ENCODE measurements at places on chromosomes 3 and 15.

- no peak for DNase-seq
Measured at GRCh38 chr15:57827021-57827420, 120.5 kb downstream of the POLR2M start.

- DNase-seq, result no peak
Measured at GRCh38 chr15:48781017-48781416, 29.9 kb downstream of the CEP152 start.

DNA sequence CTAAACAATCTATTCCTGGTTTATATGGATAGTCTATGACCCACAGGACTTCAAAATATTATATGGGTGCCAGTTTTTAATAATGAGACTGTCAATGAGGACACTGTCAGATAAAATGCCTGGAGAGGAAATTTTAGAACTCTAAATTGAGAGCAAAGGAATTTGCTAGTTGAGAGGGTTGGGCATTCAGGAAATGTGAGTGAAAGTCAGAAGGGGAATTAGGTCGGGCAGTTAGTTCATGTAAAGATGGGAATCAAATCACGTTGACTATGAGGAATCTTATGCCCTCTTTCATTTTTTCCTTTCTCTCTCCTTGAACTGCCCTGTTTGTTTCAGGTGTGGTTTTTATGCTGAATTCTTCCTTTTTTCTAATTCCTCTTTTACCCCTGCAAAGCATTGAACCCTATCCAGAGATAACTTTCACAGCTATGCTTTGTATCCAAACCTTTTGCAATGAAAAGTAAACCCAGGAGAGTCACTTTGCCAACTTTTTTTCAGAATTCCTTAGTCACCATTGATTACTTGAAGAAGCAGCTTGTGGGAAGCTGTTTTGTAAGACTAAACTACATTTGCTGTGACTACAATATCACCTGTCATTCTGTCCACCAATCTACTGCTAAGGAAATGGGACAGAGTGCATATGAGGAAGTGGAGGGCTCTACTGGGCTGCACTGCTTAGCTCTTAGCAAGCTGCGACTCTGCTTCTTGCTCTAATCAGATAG, 27.8 kb downstream of the CHP1 start:
- DNase-seq, result no peak

DNA sequence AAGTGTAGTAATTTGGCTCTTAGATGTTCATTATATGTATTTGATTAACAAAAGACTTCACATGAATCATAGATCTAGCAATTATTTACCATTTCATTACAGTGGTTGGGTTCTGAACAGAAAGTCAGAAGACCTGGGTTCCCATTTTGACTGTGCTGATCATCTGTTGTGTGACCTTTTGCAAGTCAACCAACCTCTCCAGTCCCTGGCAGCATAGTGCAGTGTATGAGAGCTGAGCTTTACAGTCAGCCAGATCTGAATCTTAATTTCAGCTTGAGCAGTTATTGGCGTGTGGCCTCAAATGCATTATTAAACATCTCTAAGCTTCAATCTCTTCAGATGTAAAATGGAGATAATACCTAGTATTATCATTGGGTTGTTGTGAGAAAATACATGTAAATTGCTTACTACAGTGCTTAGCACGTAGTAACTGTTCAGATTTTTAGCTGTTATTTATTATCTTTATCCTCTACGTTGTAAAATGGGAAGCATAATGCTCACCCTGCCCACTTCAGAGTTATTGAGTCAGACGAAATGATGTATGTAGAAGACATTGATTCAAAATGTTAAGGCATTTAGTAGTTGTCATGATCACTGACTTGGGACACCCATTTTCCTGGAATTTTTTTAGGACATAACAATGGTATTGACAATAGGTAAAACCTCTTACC, 104.0 kb downstream of the KLHL25 start:
- DNase-seq, result no peak

DNA sequence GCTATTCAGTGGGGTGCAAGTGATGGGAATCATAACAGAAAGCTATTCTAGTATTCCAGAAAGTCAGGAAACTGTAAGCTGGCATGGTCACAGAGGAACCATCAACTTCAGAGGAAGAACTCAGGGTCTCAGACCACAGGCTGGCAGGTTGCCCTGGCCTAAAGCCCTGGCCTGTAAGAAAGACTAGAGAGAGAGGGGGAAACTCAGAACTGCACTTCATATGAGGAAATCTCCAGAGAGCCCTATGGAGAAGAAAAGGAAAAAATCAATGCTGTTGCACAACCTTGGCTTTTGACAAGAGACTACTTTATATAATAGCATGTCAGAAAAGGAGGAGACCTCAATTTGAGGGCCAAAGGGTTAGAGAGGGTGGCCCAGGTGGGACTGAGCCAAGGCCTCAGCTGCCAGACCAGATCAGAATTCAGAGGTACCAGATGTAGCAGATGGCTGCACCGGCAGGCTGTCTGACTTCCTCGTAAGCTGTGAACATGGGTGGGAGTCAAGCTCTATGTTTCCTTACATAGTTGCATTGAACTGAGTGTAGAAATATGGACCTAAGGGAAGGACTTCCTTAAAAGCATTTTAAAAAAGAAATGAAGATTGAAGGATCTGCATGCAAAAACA, 333.8 kb downstream of the PDCD6IP start:
- DNase-seq, result no peak

- DNase-seq, result no peak
Measured at GRCh38 chr3:104510131-104510849, 856.4 kb upstream of the ALCAM start.

DNA sequence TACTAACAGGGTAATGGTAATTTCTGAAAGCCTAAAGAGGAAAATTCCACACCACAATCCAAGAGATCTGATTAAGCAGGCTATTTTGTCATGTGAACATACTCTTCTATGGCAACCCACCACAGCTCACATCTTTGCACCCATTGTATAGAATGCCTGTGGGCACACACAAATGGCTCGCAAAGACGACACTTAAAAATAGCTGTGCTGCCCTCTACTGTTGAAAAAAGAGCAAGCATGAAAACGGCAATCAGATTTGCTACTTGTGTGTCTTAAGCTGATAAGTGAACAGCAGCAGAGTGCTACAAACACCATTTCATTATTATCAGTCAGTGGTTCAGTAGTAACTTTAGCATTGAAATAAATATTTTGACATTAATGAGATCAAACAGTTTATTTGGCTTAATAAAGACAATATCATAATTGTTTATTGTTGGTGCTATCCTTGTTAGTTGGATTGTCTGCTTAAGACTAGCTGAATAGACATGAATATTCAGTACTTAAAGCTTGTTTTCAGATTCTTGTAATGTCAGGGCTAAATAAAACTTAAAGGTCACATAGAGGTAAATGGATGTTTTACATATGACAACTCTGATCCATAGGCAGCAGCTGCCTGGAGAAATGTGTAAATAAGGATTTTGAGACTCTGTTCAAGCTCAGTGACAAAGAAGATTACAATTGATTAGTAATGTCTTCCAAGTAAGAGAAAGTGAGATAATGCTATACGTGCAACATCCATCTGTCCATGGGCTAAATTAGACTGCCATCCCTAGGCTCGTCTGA, 199.1 kb downstream of the LRRN1 start:
- no peak for DNase-seq

- DNase-seq, result peak; percentile 42
Measured at GRCh38 chr15:65791335-65792137, 557 bp downstream of the DENND4A start.

DNA sequence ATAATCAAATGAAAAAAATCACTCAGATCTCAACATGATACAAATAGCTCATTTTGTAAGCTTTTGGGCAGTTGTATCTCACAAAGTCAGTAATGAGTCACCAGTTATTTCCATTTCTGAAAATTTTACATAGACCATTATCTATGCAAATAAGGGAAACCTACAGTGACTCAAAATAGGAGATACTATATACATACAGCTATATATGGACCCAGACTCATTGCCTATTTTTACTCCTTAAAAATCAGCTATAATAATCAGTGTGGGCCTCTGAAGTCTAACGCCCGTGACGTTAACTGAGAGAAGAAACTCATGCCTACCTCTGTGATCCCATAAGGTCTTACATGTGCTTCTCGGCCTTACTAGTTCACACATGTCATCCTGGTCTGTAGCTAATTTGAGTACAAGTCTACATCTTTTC, 31.6 kb downstream of the LRIG1 start:
- no peak for DNase-seq

- no peak for DNase-seq
Measured at GRCh38 chr15:77804210-77804609, 171.5 kb upstream of the LINGO1 start.

GRCh38 chr3:113634782-113635474, 61.5 kb downstream of the USF3 start:
- DNase-seq, result no peak

DNA sequence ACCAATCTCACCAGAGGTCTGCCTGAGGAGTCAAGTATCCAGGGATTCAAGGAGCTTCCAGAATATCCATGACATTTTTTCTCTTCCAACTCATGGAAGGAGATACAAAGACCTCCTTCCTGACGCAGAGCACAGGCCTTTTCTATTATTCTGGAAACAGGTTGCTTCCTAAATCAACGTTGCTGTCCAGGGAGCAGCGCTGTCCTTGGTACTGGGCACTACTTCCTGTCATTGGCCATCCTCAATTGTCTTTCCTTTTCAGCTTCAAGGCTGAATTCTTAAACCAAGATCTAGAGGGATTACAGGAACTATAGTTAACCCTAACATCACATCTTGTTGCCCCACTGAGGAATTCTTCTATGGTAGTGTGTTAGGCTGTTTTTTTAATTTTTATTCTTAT, 50.4 kb upstream of the TBC1D21 start:
- peak; percentile 53 for DNase-seq

GRCh38 chr3:169668957-169669741, 5.6 kb upstream of the MECOM start:
- peak; percentile 61 for DNase-seq

- DNase-seq, result no peak
Measured at GRCh38 chr3:57816471-57817095, 60.5 kb downstream of the SLMAP start.

DNA sequence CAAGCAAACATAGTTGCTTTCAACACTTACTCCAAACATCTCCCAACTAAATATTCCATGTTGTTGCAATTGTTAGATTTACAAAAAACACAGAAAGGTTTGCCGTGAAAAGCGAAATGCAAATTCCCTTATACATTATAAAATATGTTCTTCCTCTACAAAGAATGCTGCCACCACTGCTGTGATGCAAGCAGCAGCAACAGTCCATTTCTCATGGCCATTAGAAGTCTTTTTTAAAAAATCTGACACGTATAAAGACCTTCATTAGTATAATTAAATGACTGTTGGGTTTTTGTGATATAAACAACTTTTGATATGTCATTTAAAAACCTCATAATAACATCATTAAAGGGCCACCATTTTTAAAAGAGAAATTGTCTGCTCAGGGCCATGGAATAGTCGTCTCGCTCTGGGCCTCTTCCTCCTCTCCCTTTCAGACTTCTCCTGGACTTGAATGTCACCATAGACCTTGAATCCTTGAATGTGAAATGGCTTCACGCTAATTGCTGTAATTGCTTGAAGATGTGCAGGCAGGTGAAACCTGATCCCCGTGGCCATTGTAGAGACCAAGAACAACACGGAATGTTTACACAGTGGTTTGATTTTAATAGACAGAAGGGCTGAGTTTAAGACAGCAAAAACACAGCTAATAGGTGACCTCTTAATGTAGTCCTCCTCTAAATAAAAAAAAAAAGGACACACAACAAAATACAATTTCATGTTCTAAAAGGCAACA, 450.4 kb downstream of the FOXP1 start:
- no peak for DNase-seq

- DNase-seq, result no peak
Measured at GRCh38 chr3:180048840-180049239, 12.1 kb upstream of the PEX5L start.

GRCh38 chr3:121970047-121970446, 52.0 kb downstream of the ILDR1 start:
- DNase-seq, result no peak

DNA sequence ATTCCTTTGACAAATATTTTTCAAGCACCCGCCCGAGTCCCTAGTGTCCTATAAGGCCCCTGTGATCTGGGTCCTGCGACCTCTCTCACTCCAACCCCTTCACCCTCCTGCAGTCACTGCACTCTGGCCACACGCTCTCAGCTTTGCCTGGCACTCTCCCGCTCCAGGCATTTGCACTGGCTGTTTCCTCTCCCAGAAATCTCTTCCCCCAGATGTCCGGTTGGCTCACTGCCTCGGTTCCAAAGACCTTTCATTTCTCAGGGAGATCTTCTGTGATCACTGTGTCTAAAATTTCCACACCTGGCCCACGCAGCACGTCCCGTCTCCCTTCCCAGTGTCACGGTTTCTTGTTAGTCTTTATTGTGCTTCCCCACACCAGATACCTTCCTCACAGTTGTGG, 97.4 kb downstream of the WNT7A start:
- DNase-seq, result no peak

- DNase-seq, result no peak
Measured at GRCh38 chr3:45807681-45808540, 11.6 kb upstream of the SLC6A20 start.

DNA sequence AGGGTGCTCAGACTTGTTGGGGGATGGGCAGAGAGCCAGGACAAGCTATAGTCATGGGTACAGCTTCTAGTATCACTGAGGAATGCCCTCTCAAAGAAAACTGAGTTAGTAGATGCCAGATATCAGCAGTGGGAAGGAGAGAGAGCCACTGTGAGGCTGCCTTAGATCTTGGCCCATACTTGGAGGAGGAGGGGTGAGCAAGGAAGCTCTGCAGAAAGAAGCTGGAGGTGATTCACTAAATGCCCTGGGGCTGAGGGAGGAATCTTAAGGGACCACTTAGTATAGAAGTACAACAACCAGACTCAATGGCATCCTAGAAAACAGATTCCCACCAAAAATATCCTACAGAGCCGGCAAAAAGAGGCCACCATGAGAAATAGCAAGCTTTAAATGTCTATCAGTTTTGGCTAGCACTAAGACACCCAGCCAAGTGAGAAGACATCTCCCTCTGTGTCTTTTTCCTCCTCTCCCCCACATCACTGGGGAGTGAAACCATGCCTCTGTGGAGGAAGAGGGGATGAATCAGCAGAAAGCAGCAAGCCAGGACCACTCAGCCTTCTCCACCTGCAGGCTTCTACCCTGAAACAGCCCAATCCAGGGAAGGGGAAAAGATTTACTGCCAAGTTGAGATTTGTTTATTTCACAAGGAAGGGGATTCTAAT, 282.5 kb upstream of the STT3B start:
- DNase-seq, result peak; percentile 47

GRCh38 chr3:63661242-63661641, 8.8 kb downstream of the SNTN start:
- no peak for DNase-seq

- DNase-seq, result no peak
Measured at GRCh38 chr3:168036619-168037018, 59.1 kb downstream of the GOLIM4 start.

GRCh38 chr3:9455596-9456131, 58.2 kb downstream of the SETD5 start:
- no peak for DNase-seq

DNA sequence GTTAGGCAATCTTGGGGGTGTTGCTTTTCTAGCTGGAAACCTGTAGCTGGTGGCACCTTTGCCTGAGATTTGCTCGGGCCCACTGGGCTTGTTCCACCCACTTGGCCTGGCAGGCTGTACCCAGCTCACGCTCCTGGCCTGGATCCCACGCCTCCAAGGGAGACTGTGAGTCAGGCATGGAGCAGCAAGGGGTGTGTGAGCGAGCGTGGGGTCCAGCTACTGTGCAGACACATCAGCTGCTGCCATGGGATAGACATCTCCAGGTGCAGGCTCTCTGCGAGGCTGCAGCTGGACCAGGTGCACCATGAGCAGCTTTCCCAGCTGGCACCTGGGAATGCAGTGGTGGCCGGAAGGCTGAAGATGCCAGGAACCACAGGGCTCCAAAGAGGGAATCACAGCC, 36.0 kb downstream of the NR1D2 start:
- no peak for DNase-seq

GRCh38 chr3:107024551-107025026, 352.6 kb upstream of the CCDC54 start:
- DNase-seq, result no peak
